ENCODE measurements at places on chromosomes 4 and X.

DNA sequence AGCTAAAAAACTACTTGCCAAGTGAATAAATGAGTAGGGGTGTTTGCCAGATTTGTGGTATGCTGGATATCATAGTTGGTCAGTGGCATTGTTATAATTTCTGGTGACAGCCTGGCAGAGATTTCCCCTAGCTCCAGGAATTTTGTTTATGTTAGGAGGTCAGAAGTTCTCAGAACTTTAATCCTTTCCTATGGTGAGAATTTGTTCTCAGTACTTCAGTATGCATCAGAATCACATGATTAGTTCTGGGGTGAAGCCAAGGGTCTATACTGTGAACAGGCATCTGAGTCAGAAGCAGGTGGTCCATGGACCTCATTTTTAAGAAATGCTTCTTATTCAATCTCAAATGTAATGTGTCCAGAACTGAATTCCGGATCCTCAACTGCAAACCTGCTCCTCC lies 10.5 kb downstream of the RASSF6 start:
- no peak for DNase-seq

- no peak for DNase-seq
These were observed 567.4 kb downstream of the INPP4B start for GRCh38 chr4:142278663-142279062.

DNA sequence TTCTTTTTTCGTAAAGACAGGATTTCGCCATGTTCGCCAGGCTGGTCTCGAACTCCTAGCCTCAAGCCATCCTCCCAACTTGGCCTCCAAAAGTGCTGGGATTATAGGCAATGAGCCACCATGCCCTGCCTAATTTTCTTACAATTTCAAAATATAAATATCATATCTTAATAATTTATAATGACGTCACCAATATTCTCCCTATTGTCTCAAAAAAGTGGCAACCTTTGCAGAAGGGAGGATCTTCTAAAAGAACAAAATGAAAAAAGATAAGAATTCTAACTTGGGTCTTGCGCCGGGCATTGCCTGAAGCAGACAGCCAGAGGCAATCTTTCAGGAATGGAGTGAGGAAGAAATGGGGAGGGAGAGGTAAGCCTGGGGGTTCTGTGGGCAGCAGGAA lies 37.9 kb upstream of the WAS start:
- DNase-seq, result no peak

DNA sequence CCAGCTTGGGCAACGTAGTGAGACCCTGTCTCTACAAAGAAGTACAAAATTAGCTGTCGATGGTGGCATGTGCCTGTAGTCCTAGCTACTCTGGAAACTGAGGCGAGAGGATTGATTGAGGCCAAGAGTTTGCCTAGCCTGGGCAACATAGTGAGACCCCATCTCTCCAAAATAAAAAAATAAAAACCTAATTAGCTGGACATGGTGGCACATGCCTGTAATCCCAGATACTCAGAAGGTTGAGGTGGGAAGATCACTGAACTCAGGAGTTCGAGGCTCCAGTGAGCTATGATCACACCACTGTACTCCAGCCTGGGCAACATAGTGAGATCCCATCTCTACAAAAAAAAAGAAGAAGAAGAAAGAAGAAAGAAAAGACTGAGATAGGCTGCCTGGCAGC lies 17.4 kb downstream of the PLAC1 start:
- no peak for DNase-seq

DNA sequence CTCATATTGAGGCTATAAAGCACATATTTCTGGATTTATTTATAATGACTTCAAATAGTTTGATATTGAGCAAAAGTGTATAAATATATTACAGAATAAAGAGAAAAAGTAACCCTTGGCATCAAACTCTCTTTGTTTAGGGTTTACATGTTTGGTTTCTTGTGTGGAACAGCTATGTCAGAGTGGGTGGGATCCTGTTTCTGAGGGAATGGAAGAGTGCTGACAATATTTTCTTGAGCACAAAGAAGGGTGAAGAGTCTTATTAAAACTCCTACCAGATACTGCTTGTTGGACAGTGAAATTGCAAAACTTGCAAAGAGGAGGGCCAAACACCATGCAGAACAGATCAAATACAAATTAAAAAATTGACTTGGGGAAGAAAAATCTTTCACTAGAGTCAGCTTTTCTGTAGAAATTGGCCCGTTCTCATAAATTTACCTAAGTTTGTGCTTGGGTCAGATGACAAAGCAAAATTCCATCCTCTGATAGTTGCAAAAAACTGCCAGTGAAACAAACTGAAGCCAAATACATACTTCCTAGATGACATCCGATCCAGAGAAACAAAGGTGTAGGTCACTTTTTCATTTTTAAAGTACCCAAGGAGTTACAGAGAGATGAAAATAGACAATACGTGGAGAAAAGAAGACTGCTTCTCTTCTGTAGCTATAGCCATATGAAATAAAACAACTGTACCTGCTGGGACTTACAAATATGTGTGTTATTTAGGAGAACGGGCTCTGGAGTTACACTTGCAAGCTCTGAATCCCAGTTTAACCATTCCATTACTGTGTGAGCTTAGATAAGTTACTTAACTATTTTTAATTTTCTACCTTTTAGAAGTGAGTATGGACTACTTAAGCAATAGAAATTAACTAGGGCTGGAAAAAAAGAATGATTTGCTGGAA lies 133.3 kb downstream of the MAML3 start:
- no peak for DNase-seq

DNA sequence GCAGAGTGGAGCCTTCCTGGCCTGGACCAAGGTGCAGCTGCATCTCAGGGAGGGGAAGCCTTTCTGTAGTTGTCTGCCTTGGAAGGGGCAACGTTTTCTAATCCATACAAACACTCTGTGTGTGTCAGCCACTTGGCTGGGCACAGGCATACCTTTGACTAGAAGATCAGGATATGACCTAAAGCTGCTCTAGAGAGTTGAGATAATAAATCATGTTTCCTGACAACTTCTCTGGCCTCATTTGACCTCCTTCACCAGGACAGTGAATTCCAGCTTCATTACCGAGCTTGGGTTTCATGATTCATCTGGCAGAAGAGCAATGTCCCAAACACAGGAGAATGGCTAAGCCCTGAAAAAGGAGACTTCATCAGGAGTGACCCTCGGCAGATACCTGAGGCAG lies 89.6 kb upstream of the KIT start:
- no peak for DNase-seq

DNA sequence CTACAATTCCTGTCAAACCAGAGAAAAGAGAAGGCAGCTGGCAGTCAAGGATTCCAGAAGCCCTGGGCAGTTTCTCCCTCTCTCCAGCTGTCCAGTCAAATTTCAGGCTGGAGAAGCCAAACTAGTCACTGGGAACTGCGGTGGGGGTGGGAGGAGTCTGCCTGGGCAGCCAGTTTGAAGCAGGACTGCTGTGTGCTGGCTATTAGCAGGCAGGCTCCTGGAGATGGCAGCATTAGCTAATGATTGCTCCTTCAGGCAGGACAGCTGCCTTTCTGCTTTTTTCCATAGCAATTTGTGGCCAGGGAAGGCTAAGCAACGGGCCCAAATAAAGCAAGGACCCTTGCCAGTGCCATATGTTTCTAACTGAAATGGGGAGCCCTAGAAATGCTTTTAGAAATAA lies 44.7 kb upstream of the FGF13 start:
- no peak for DNase-seq

DNA sequence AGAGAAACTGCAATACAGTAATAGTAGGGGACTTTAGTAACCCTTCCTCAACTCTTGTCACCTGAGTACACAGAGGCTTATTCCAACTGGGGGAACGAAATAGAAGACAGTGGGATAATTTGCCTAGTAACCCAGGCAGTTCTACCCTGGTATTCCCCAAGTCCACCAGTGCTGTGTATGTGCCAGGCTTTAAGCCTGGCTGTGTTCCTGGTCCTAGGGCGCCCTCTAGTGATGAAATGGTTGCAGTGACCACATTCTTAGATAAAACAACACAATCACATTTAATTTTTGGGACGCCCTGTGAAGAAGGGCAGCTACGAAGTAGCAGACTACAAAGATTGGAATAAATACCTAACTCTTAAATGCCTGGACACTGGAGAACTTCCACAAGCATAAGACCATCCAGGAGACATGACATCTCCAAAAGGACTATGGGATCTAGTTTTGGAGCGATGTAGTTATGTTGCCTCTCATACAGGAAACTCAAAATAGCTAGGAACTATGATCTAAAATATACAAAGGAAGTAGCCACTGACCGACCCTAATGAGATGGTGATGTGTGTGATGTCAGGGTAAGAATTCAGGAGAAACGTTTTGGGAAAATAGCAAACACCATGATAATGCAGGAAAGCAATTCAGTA lies 288.5 kb upstream of the ZCCHC13 start:
- DNase-seq, result peak; percentile 35

DNA sequence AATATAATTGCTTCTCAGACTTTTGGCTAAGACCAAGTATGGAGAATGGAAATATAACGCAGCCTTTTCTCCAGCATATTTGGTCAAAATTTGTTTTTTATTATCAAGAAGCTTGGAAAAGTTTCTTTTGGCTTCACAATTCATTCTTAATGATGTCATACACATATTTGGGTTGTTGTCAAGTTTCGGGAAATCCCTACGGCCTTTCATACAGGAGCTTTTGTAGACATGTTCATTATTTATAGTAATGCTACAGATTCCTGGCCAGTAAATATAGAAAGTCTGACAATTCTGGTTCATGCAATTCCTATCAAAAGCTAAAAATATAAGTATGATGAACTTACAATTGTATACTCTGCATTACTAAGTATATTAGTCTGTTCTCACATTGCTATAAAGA lies 112.9 kb downstream of the IRF2 start:
- DNase-seq, result no peak

GRCh38 chr4:1413687-1414479 lies 7.6 kb upstream of the NKX1-1 start:
- DNase-seq, result peak; percentile 26

- DNase-seq, result no peak
These were observed 544.3 kb downstream of the TRIML1 start for GRCh38 chr4:188683571-188683970.

GRCh38 chr4:55608591-55608990 lies 16.5 kb upstream of the PDCL2 start:
- DNase-seq, result no peak

DNA sequence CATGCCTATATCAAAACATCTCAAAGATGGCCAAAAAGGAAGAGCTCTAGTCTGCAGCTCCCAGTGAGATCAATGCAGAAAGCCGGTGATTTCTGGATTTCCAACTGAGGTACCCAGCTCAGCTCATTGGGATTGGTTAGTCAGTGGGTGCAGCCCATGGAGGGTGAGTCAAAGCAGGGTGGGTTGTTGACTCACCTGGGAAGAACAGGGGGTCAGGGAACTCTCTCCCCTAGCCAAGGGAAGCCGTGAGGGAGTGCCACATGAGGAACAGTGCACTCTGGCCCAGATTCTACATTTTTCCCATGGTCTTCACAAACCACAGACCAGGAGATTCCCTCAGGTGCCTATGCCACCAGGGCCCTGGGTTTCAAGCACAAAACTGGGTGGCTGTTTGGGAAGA lies 57.3 kb upstream of the FGF16 start:
- DNase-seq, result no peak

DNA sequence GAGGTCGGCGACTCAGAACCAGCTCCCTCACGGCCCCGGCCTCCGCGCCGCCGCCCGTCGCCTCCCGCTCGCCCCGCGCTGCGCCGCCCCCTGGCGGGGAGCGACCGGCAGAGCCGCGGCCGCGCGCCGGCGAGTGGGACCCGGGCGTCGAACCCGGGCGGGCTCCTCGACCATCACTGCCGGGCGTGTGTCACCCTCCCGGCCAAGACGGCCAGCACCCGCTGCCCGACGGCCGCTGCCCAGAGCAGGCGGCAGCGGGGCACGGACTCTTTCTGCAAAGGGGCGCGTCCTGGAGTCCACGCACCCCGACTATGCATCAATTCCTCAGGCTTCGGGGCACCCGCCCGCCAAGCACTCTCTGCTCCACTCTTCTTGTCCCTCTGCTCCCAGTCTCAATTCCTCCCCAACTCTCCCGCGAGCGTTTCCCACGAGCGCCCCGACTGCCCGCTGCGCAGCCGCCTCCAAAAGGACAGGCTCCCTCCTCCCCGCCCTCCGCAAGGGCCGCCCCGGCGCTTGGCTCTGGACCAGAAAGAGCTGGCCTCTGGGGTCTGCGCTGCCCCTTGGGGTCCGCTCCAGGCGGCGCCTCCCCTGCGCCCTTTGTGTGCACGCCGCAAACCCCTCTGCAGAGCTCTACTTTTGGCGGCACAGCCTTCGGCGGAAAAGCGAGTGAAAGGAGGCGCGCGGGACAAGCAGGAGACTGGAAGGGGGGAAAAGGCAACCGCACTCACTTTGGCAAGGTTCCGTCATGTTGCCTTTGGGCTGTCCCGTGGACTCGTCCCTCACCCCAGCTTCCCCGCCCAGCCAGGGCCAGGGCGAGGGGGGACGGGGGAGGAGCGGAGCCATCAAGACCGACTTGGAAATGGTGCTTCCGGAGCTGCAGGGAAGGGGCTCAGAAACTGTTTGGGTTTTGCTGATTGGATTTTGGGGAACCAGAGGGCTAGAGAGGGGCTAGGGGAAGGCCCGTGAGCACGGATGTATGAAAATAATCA lies 1.0 kb downstream of the PDE5A start:
- peak; percentile 89 for DNase-seq

GRCh38 chrX:130652824-130653578 lies 250.0 kb downstream of the ENOX2 start:
- no peak for DNase-seq

GRCh38 chr4:7771056-7771455 lies 168.6 kb downstream of the AFAP1 start:
- no peak for DNase-seq

- DNase-seq, result no peak
These were observed 97.0 kb upstream of the DGKK start for GRCh38 chrX:50567636-50568035.

DNA sequence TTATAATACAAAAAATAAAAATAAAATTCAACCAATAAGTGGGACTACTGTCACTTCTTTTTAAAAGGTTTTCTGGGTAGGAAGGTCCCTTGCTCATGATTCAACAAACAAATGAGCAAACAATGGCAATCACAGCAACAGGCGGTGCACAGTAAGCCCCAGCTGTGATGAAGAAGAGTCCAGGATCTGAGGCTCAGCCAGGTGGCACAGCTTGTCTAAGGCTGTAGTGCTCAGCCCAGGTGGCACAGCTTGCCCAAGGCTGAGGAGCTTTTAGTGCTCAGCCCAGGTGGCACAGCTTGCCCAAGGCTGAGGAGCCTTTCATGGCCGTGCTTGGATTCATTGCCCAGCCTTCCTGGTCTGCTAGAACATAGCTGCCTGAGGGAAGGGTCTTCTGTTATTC lies 75.0 kb downstream of the ZFYVE28 start:
- no peak for DNase-seq

GRCh38 chr4:179871726-179872125 lies 2371.5 kb upstream of the TENM3 start:
- no peak for DNase-seq

GRCh38 chrX:53319614-53320542 lies 38.5 kb upstream of the IQSEC2 start:
- no peak for DNase-seq

GRCh38 chr4:62394766-62395165 lies 1194.6 kb downstream of the ADGRL3 start:
- no peak for DNase-seq

DNA sequence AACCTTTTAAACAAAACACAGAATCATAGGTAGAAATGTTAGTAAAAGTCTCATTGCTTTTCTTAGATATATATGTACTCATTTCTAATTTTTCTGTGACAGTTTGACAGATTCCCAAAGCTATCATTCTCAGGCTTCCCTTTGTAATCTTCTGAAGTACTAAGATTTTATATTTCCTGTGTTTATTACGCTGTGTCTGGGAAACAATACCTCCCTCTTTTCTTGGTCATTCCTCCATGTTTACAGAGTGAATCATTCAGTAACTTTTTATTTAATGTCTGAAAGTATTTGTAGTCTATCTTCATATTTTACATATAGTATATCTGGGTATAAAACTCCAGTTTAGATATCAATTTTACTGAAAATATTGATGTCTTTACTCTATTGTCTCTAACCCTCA lies 1826.3 kb upstream of the IGFBP7 start:
- DNase-seq, result no peak

All from GM20000 (cell line).